ENCODE measurements at places on chromosomes 3 and 15.

DNA sequence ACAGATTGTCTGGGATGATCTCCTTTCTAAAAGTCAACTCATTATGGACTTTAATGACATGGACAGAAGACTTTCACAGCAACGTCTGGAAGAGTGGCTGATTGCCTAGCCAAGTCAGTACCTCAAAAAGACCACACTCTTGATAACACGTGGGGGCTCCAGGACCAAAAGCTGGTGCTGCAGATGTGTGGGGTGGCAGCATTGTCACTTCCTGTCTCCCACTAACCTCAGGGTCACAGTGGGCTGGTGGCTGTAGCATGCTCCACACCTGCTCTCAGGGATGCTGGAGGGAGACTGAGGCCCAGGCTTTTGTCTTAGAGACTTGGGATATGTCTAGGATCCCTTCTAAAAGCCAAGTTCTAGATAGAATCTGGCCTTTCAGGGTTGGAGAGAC, 118.1 kb downstream of the APBA2 start:
- no peak for DNase-seq

- no peak for DNase-seq
Measured at GRCh38 chr15:38685686-38686339, 121.2 kb upstream of the RASGRP1 start.

- no peak for DNase-seq
Measured at GRCh38 chr15:25830844-25831451, 32.2 kb downstream of the ATP10A start.

DNA sequence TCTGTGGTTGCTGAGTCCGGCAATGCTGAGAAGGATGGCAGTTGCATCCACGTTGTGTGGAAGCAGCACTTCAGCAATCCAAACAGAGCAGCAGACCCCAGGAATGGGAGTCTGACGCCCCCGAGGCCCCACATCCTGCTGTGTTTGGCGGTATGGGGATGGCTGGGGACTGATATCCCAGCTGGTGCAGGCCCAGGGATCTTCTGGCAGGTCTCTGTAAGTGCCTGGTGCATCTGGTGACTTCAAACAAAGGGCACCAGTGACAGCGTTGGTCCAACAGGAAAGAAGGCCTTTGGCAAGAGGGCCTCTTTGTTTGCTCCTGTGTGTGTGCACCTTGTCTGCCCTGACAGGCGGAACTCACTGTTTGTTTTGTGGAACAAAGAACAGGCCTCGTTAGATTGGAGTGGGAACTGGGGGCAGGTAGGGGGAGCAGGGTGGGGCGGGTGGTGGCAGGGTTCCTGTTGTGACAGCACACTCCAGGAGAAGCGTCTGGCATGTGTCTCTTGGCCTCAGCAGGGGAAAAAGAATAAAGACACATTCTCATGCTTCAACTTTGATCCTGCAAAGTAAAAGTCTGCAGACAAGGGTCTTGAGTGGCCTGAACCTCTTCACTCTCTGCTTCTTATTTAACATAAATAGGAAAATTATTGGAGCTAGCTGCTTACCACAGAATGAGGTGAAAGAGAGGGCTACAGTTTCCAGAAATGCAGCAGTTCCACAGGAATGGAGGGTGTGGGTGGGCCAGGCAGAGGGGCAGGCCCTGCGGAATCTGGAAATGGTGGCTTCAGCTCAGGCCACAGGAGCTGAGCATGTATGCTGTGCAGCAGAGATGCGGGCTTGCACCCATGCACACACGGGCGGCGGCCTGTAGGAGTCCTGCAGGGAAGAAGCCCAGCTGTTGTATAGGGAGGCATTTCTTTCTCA, 94.5 kb upstream of the MYZAP start:
- DNase-seq: no peak

DNA sequence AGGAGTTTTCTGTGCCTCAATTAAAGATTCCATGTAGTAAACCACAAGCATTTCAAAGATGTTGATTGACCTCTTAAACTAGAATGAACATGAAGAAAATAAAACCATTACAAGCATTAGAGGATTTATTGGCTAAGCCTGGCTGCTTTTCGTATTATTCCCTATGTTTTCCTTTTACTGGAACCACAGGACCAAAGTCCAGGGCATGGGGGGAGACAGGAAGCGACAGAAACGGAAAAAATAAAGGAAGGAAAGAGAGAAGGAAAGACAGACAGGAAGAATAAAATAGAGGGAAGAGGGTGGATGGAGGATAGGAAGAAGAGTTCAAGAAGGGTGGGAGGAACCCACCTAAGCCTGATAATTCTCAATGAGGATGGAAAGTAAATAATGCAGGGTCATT, 169.9 kb downstream of the SHQ1 start:
- DNase-seq: no peak

Data from bone marrow (tissue), 2 donors.